ENCODE measurements at places on chromosomes 1 and 21.
A peak's percentile ranks its signal among the peaks of the same experiment; 100 is the strongest.

DNA sequence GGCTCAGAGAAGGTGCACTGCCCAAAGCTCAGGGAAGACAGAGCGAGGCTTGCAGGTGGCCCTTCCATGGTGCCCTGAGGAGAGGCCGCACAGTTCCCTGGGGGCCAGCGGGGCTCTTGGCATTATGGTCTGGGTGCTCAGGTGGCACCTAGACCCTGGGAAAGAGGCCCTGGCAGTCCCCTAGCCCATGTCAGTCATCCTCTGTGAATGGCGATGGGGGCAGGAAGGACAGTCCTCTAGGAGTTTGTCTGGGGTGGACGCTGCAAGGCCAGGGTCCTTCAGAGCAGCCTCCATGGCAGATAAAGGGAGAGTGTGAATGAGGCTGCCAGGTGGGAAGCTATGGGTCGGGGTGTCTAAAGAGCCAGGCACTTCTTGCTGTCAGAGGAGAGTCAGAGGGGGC is 345.9 kb upstream of the VAMP3 start:
- DNase-seq: no peak

- DNase-seq: no peak
Observed at GRCh38 chr1:101137144-101138126, 99.4 kb upstream of the S1PR1 start.

DNA sequence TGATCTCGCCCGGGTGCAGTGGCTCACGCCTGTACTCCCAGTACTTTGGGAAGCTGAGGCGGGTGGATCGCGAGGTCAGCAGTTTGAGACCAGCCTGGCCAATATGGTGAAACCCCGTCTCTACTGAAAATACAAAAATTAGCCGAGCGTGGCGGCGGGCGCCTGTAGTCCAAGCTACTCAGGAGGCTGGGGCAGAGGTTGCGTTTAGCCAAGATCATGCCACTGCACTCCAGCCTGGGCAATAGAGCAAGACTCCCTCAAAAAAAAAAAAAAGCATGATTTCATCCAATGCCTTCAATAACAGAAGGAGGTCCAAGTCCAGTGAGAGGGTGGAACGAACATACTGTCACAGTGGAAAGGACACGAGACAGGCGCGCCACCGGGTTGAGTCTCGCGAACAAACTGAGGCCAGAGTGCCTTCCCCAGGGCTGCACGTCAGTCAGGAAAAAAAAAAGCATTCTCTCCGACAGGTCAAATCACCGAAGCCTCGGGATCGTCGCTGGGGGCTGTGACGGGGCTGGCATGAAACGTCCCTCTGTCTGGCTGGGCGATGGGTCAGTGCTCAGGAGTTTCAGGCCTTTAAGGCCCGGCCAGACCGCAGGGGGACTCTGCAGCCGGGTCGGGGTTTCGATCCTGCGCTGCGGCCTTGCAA is 8.4 kb upstream of the CROCC start:
- DNase-seq: no peak

- no peak for DNase-seq
Observed at GRCh38 chr1:54268762-54269297, 68.9 kb downstream of the MRPL37 start.

DNA sequence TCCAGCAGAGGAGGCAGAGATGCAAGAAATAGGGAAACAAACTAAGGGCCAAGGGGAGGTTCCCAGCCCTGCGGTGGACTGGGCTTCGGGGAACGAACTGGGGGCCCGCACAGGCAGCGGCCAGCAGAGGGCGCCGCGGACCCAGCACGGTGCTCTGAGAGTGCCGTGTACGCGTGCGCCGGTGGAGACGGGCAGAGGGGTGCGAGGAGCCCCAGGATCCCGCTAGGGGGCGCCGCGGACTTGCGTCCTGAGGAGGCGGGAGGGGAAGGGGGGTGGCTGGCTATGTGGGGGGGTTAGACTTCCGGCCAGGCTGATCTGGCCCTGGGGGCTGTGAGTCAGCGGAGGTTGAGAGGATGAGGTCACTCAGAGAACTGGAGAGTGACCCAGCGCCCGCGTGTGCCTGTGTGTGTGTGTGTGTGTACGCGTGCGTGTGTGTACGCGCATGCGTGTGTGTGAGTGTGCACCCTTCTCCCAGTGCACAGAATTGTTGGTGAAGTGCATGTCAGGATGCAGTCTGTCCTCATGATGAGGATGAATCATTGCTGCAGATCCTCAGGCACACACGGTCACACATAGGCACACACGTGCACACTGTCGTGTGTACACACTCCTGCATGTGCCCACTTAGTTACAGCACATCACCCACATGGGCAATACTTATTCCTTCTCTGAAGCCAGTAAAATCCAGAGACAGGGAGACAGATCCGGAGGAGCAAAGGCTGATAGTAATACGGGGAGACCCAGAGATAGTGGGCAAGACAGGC is 17.0 kb downstream of the NES start:
- peak; percentile 95 for DNase-seq

DNA sequence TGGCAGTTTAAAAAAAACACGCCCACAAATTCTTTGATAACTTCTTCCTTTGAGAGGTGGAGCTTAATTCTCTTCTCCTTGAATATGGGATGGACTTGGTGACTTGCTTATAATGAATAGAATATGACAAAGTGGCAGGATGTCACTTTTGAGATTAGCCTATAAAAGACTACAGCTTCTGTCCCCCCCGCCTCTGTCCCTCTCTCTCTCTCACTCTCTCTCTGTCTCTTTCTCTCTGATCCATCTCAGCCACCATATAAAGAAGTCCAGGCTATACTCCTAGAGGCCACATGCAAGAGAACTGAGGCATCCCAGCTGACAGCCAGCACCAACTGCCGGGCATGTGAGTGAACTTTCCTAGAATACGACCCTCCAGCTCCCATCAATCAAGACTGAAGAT is 7.7 kb upstream of the DMBX1 start:
- no peak for DNase-seq

- DNase-seq: no peak
Observed at GRCh38 chr1:233737341-233737740, 123.4 kb downstream of the KCNK1 start.

DNA sequence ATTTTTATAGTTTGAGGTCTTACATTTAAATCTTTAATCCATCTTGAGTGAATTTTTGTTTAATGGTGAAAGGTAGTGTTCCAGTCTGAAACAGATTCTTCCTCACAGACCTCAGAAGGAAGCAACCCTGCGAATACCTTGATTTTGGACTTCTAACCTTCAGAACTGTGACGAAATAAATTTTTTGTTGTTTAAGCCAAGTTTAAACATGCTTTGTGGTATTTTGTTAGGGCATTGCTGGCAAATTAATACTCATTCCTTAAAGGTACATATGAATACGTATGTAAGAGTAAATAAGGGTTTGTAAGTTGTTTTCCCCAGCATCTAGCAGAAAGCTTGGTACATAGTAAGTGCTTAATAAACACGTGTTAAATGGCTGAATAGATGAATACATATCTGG is 100.3 kb downstream of the SEC16B start:
- no peak for DNase-seq

DNA sequence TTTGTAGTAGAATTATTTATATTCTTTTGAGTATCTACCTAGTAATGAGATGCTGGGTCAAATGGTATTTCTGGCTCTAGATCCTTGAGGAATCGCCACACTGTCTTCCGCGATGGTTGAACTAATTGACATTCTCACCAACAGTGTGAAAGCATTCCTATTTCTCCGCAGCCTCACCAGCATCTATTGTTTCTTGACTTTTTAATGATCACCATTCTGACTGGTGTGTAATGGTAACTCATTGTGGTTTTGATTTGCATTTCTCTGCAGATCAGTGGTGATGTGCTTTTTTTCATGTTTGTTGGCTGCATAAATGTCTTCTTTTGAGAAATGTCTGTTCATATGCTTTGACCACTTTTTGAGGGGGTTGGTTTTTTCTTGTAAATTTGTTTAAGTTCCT is 15.3 kb upstream of the IL23R start:
- no peak for DNase-seq

DNA sequence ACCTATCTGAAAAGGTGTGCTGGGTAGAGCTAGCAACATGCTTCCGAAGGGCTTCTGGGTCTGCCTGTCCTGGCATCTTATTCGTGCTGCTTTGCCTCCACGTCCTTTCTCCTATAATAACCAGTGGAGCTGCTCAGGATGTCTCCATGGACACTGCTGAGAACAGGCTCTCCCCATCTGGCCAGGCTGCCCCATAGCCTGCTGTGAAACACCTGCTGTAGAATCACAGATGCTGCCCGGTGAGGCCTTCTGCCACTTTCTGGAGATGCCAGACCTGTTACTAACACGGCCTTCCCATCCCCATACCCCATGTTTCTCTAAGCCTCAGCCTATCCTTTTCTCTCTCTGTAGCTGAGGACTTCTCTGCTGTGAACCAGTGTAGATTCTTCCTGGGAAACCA is 120.5 kb downstream of the IER5 start:
- peak; percentile 78 for DNase-seq

GRCh38 chr1:157194731-157195520 is 56.7 kb upstream of the ETV3 start:
- DNase-seq: no peak

- DNase-seq: peak; percentile 44
Observed at GRCh38 chr1:20640183-20640597, 6.9 kb downstream of the PINK1 start.

DNA sequence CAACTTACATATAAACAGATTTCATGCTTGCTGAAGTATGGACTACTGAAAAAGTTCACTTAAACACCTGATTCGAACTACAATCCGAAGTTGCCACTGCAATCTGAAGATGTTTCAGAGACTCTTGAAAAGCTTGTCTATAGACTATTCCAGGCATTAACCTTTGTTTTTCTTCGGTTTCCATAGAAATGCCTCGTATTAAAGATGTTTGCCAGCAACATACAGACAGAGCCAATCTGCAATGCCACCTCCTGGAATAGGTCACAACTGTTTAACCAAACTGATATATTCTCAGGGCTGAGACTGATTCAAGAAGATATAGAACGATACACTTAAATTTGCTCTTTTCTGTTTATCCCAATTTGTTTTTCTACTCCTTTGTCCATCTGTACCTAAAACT is 28.9 kb upstream of the DMRTB1 start:
- no peak for DNase-seq

GRCh38 chr1:228876187-228876586 is 140.9 kb downstream of the RHOU start:
- DNase-seq: no peak

DNA sequence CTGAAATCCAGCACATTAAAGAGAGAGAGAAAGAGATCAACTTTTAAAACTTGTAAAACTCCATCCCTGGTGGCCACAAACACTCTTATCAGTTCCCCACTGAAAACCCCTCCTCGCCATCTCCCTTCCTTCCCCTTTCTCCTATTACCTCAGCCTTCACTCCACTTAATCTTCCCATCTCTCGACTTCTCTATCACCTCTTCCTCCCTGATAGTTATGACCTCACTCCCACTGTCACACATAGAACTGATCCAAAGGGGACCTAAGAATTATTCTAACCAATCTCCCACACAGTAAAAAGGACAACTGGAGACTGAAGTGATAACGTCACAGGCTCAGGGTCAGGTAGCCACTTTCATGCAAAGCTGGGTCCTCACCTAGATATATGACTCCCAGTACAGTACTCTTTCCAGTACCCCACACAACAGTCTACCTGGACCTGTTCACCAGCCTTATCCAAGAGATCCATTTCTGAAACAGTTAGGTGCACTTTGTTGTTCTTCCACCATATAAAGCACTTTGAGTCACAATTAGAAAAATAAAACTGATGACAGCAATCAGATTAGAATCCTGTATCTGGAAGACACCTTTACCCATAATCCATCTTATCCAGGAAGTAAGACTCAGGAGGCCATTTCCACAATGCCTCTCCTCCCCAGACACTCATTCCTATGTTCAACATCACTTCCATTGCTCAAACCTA is 324.8 kb downstream of the SMYD3 start:
- no peak for DNase-seq

DNA sequence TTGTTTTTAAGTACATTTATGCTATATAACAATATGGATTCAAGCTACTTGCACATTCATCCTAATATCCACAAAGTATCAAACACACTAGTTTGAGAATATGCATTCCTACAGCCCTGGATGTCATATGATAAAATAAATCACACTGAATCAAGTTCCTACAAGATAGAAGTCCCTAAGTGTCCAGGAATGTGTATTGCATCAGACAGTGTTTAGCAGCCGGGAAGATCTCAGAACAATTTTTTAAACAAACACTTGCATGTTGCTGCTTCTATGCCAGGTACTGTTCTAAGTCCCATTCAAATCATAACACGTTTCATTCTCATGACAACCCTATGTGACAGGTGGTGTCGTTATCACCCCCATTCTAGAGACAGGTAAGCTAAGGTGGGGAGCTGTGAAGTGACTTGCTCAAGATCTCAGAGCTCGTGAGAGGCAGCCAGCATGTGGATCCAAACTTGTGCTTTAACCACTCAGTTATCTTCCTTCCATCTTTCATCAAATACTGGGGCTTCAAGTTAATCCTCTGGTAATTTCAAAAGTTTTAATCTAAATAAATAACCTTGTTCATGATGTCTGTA is 68.3 kb upstream of the KIF26B start:
- DNase-seq: no peak

DNA sequence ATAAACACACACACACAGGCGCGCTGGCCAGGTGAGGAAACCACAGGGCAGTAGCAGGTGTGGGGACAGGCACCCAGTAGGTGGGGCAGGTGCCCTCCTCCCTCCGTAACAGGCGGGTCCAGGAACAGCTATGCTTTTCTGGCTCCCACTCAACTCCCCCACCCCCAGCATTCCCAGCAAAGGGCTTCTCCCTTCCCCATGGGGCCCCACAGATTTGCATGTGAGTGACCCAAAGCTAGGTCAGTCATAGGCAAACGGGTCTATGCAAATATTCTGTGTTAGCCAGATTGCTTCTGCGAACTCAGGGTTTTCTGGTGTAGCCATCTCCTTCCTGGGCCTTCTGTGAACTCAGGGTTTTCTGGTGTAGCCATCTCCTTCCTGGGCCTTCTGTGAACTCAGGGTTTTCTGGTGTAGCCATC is 114.2 kb downstream of the SIK1 start:
- DNase-seq: peak; percentile 67

DNA sequence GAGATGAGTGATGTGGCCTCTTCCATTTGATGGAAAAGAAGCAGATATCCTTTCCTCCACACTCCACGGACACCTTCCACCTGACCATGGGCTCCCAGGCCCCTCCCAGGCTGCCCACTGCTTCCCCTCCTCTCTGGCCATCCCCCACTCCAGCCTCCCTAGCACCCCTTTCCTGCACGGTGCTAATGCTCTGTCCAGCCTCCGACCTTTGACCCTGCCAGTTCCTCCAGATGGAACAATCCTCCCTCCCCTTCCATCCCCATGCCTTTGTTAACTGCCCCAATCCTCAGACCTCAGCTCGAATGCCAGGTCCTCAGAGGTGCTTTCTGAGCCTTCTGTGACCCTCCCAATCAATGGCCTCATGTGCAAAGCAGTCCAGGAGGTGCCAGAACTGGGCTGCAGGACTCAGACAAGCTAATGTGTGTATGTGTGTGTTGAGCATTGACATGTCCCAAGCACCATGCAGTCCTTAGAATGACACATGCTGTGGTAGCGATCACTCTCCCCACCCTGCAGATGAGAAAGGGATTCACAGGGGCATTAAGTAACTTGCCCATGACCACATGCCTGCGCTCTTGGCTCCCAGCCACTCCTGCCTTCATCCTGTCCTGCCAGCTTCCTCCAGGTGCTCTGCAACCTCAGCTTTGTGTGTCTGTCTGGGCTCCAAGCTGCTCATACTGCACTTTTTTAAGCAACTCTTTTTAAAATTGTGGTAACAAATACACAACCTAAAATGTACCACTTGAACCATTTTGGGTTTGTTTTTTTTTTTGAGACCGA is 63.5 kb upstream of the EDN2 start:
- DNase-seq: no peak

GRCh38 chr1:213484758-213485157 is 433.7 kb downstream of the RPS6KC1 start:
- DNase-seq: no peak

All from COR-L47 (cell line).